Activated CD8-positive, alpha-beta memory T cell treated with anti-CD3 and anti-CD28 coated beads, Interleukin-2, amount 10 ng/mL, durations not matched to agents 7 days and 5 days (primary cell): ENCODE measurements at places on chromosomes 6 and 20. TPM values are rescaled to one million over a fixed set of nuclear protein-coding genes. Genes with fewer than 3 reads are reported as not detected.

GRCh38 chr6:105263685-105264610, 84.1 kb upstream of the POPDC3 start:
- DNase-seq = no peak

DNA sequence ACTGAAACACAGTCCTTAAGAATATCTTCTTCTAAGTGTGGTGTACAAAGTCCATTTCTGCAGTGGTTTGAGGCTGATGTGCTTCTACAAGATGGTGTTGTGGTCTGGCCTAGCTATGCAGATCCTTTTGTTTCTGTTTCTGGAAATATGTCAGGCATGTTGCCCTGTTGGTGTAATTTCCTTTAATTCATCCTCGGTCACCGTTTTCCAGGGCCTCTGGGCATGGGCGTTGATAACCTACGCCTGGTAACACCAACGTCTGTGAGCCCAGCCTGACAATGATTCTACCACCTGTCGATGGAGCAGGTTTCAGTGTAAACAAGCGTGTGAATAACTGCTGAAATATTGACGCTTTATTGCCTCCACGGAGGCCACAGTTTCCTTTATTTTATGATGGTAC, 33.3 kb upstream of the AFDN start:
- DNase-seq = no peak

DNA sequence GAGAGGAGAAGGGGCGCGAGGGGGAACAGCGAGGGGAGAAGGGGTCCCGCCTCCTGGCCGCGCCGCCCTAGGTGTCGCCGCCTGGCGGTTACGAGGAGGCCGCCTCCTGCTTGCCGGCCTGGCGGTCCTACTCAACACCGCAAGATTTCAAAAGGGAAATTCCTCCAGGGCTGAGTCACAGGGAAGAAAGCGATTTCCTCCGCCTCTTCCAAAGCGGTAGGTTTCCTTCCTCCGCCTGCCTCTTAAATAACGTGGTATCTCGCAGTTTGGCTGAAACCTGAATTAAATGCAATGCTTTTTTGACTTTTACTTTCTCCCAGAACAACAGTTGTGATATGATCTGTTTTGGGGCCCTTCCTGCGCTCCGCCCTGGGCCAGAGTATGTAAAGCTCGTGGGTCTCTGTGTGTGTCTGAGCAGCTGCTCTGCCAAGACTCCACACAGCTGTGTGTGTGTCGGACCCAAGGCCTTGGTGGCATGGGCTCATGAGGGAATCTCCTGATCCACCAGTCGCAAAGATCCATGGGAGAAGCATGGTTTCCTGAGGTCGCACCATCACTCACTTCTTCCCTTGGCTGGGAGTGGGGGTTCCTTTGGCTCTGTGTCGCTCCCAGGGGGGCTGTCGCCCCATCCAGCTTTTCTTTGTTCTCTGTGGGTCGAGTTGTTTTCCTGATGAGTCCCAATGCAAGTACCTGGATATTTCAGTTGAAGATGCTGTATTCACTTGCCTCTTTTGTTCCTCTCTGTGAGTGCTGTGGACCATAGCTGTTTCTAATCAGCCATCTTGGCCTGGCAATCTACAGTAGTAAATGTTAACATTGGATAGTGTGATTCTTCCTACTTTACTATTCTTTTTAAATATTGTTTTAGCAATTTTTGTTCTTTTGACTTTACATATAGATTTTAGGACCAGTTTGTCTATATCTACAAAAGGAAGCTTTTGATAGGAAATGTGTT, 31.6 kb upstream of the NOTCH4 start:
- peak; percentile 60 for DNase-seq

DNA sequence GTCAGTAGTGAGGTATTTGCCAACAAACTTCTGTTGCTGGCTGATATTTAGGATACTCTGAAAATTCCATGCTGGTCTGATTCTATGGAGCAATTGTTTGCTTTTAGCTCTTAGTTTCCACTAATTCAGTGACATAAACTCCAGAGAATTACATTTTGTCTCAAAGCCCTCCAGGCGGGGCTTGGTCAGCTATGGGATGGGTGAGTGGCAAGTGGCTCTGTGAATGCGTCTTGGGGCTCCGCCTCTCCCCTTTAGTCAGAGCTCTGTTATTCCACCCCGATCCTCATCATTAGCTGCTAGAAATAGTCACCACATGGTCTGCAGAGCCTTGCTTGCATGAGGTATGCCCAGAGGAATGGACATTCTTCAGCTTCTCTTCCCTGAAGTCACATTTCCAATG, 540.6 kb downstream of the QKI start:
- no peak for DNase-seq

GRCh38 chr6:163369141-163369540, 45.4 kb upstream of the QKI start:
- no peak for DNase-seq

DNA sequence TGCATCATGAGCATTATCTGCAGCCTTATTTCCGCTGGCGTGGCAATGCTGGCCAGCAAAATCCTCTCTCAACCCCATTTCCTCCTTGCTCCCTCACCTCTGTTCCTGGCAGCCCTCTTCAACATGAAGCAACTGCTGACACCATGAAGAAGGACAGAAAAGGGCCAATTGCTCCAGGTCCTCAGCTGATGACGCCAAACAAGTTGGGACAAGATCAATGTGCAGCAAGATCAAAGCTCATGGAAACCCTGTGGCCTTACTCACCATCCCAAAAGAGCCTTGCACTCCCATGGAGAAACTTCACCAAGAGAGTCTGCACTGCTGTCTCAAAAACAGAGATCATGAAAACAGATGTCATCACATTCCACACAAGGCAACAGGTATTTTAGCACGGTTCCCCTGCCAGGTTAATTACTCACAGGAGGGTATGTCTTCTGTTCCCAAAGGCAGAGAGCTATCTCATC, 7.4 kb downstream of the GFOD1 start:
- DNase-seq = no peak

GRCh38 chr6:52286798-52287432, 2.4 kb upstream of the MCM3 start:
- peak; percentile 86 for DNase-seq

DNA sequence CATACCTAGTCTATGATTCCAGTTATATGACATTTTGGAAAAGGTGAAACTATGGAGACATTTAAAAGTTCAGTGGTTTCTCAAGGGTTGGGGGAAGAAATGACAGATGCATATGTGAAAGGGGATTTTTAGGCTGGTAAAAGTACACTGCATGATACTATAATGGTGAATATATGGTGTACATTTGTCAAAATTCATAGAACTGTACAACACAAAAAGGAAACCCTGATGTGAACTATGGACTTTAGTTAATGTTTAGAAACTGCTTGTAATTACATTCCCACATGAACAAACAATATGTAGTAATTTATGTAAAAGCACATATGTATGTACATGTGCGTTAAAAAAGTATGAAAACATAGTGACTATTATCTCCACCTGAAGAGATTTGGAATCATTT, 907.3 kb upstream of the CITED2 start:
- DNase-seq = no peak

GRCh38 chr20:61161726-61162390, 90.2 kb upstream of the CDH4 start:
- DNase-seq = no peak

DNA sequence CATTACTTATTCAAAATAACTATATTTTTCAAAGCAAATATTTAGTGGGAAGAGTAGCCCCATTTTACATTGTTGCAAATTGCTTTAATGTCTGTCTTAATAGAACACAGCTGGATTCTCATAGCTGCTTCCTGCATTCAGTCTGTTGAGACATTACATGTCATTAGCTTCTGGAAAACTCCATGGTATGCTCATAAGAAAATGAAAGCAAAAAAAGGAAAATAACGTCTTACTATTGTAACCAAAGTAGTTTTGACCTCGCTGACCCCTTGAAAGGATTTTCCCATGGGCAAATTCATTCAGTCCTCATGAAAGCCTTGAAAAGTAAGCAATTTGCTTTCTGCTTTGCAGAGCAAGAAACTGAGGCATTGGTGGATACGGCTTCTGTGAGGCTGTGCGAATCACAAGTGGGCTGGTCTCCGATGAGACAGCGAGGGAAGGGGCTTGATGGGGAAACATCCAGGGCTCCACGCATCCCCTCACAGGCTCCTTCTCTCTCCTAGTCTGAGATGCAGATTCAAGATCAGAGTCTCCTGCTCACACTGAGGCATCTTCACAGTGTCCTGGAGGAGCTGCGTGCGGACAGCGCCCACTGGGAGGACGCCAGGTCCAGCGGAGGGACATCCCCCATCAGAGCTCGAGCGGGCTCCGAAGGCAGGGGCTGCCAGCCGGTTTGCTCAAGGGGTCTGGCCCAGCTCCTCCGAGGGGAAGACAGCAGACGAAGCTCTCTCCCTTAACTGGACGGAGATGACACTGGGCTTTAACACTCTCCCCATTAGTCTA, 3.3 kb downstream of the C20orf202 start:
- DNase-seq = no peak

- DNase-seq = no peak
These were observed 407.8 kb downstream of the CBLN4 start for GRCh38 chr20:55597526-55597925.

DNA sequence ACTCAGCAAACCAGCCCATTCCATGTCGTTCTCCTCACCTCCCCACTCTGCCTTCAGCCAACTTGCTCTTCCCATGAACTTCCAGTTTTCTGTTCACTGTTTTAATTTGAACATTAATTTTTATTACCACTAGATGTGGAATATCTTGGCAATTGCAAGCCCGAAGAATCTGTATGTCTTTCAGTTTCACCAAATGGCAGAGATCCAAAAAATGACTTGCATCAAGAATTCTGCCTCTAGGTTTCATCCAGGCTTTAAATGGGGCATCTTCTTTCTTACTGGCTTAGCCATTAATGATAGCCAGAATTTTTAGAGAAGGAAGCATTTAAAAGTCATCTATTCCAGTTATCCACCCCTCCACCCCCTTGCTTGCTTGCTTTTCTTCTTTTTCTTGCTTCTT, 39.0 kb downstream of the CAP2 start:
- DNase-seq = no peak

DNA sequence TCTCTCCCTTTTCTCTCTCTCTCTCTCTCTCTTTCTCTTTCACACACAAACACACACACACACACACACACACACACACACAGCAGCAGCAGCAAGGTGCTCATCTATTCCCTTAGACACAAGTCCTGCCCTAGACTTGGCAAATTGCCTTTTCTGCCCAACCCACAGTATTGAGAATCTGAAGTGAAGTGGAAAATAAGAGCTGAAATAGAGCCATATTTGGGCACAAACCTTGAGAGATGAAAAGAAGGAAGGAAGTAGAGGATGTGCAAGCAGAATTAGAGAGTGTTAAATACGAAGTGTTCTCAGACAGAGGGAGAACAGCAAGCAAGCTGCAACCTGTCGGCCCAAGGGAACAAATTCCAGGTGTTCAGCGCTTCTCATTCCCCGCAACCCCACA, 557.5 kb upstream of the NOX3 start:
- DNase-seq = no peak

DNA sequence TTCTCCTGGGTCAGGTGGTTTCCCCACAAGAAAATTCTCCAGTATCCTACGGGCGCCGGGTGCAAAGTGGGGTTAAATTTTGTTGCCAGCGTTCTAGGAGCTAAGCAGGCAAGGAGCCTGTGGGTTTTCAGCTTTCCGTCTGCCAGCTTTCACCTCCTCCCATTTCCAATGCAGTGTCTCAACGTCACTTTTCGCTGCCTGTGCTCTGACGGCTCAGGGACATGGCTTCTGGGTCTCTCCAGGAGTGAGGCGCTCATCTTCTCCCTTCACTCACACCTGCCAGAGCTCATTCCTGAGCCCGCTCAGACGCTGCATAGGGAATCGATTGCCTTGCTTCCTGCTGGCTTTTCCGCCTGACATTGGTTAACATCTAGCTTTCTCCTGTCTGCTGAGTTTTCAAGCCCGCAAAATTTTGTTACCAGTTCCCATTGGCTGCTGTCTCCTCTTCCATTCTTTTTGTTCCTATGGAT, 7.3 kb upstream of the NAA20 start:
- no peak for DNase-seq

GRCh38 chr6:162798546-162799266, 70.9 kb downstream of the PACRG start:
- DNase-seq = no peak

GRCh38 chr20:19601126-19601810, 156.8 kb upstream of the RIN2 start:
- DNase-seq = no peak

DNA sequence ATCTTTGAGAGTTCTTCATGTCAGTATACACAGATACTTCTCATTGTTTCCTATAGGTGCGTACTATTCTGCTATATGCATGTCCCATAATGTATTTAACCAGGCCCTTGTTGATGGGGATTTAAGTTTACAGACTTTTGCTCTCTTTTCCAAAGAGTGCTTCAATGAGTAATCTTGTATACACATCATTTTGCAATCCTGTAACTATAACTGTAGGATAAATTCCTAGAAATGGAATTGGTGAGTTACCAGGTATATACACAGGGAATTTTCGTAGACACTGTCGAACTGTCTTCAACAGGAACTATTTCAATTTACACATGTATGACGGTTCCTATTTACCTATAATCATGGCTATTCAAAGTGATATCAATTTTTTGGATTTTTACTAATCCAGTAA, 15.2 kb upstream of the SNRPC start:
- no peak for DNase-seq

DNA sequence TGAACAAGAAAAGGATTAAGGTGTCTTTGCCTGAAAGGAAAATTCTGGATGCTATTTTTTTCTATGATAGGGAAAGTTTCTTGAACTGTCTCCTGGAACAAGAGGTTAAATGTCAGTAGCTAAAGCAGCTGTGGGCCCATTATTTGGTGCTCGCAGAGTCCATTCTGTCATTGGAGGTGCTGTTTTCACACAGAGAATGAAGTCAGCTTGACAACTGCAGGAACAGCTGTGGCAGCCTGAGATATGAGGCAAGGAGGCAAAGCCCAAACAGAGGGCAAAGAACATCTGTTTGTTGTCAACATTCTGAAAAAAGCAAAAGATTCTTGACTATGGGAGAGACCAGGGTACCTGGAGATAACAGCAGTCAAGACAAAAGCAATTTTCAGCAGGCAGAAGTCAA, 548.2 kb downstream of the KIF16B start:
- DNase-seq = no peak

DNA sequence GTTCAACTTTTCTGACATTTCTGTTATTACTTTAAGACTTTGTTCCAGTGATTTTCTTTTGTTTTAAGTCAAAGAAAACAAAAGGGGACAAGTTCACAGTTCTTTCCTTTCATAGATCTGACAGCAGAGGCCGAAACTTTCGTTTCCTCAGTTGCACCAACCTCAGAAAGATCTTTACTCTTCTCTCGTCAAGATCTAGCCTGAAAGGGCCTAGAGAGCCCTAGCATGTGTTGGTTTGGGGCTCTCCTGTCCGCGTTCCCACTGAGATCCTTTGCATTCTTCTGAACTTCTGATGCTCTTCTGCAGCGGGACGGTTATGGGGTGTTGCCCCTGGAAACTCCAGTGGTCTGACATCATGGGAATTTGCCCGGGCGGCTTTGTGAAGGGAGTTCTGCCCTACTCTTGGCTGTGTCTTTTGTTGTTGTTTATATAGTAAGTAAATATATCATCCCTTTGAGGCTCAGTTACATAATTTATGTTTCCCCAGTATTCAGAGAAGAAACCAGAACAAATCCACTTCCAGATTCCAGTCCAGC, 129.1 kb downstream of the SASH1 start:
- no peak for DNase-seq

GRCh38 chr20:25496968-25497401, 88.3 kb downstream of the NINL start:
- DNase-seq = no peak

FILIP1 gene
- total RNA-seq = not detected

PLEKHG1 gene
- 5.1 TPM for total RNA-seq

HLA-DQA1 gene
- 143 TPM for total RNA-seq

NEURL2 gene
- 0.91 TPM for total RNA-seq

AHCY gene
- total RNA-seq = 74.3 TPM

RSPH9 gene
- not detected for total RNA-seq

TPX2 gene
- 159 TPM for total RNA-seq

CTAGE9 gene
- not detected for total RNA-seq

TRIM40 gene
- total RNA-seq = not detected

SLC26A8 gene
- total RNA-seq = not detected

WDR46 gene
- 61.5 TPM for total RNA-seq

SNAP91 gene
- not detected for total RNA-seq
